Activated naive CD4-positive, alpha-beta T cell (primary cell): ENCODE measurements at places on chromosomes 3 and 15.

- DNase-seq, result no peak
Observed at GRCh38 chr3:114128826-114129225, 50.0 kb downstream of the DRD3 start.

- DNase-seq, result no peak
Observed at GRCh38 chr3:20047976-20048883, 8.0 kb downstream of the KAT2B start.

DNA sequence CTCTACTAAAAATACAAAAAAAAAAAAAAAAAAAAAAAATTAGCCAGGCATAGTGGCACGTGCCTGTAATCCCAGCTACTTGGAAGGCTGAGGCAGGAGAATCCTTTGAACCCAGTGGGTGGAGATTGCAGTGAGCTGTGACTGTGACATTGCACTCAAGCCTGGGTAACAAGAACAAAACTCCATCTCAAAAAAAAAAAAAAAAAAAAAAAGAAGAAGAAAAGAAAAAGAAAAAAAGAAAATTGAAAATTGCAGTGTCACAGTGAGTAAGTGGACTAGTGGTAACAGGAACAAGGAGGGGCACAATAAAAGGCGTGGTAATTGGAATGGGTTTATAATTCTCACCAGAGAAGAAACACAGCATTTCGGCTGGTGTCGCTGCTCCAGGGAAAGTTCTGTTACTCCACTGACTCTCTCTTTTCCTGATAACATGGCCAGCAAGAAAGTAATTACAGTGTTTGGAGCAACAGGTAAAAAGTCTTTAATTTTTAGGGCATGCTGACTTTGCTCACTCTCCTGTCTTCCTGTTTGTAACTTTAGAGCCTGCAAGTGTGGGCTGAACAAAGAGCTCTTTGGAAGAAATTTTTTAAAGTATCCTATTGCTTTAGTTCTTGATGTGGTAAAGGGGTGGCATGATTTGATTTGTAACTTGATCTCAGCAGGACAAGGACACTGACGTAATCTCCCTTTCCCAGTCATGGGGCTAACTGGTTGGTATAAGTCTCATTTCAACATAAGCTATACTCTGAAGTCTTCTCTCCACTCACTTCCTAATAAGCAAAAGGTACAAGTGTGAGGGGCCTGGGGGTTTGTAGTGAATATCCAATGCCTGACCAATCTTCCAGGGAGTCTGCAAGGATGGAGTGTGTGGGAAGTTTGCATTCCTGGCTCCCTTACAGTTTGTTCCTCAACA lies 22.1 kb upstream of the TRA2B start:
- no peak for DNase-seq

DNA sequence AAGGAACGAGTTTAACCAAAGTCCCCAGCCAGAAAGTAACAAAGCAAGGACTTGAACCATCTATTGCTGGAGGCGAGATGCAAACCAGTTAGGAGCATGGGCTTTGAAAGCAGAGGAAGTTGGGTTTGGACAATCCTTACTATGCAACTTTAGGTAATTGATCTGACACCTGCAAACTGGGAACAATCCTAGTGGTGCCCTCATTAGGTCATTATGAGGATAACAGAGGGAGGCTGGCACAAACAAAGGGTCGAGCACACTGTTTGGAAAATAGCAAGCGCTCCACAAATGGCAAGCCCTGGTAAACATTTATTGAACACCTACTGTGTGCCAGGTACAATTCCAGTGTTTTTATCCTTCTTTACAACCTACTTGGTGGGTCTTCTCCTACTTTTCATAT lies 45.6 kb downstream of the WNT5A start:
- no peak for DNase-seq

- no peak for DNase-seq
Observed at GRCh38 chr3:10262027-10262426, 13.8 kb downstream of the TATDN2 start.
